ENCODE measurements at places on chromosomes 5 and 9.

DNA sequence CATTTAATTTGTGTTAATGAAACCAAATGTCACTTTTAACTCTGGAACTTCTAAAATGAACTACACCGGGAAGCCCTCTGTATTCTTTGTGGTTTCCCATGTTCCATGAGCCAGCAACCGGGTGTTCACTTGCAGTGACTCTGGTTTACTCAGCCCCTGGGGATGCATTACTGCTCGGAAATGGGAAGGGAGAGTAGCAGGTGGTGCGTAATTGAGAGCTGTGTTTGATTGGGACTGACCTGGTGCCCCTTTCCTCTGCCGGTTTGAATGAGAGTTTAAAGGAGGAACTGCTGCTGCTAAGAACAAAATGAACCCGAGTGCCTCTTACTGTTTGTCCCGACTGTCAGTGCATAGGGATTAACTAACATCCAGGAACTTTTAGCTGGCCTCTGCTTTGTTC, 100.1 kb upstream of the DHFR start:
- DNase-seq = peak; percentile 65

DNA sequence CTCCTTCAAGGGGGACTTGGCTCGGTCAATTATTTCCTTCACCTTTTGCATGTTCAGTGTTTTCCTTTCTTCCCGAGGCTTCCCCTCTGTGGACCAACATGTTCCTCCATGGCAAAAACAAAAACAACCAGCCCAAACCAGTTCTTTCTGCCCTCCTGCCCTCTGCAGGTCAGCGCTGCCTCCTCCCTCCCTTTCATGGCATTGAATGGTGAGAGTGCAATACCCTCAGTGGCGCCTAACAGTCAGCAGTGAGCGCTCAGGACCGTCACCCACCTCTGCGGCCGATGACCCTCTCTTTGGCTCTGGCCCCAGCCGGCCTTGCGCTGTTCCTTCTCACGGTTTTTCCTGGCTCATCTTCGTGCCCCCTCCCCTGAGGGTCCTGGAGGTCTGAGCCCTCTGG, 34.4 kb upstream of the GNE start:
- no peak for DNase-seq

DNA sequence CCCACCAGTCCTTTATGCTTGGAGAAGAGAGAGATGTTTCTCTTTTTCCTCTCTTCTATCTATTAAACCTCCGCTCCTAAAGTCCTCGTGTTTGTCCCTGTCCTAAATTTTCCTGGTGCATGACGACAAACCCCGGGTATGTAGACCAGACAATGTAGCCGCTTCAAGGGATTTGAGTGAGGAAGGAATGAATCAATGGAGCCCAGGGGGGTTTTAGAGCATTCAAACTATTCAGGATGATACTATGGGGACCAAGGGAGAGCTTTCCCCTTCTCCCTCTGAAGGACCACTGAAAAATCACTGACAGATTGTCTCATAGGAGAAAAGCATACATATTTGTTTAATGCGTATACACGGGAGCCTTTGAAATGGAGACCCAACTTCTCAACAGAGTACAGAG, 18.4 kb downstream of the CEL start:
- no peak for DNase-seq

DNA sequence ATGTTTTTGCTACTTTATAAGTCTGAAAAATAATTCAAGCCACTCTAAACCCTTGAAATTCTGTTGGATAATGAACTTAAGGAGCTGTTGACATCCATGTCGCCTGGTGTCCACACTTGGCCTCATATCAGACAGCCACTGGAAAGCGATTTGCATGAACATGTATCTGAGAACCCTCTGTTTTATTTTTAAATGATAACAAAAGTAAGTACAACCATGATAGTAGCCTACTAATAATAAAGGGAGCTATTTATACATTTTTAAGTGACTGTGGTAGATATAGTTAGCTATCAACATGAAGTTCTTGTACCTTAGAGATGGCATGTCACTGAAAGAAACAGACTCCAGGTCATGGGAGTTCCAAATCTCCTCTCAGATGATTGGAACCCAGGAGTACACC, 53.3 kb downstream of the PLCXD3 start:
- DNase-seq = no peak

DNA sequence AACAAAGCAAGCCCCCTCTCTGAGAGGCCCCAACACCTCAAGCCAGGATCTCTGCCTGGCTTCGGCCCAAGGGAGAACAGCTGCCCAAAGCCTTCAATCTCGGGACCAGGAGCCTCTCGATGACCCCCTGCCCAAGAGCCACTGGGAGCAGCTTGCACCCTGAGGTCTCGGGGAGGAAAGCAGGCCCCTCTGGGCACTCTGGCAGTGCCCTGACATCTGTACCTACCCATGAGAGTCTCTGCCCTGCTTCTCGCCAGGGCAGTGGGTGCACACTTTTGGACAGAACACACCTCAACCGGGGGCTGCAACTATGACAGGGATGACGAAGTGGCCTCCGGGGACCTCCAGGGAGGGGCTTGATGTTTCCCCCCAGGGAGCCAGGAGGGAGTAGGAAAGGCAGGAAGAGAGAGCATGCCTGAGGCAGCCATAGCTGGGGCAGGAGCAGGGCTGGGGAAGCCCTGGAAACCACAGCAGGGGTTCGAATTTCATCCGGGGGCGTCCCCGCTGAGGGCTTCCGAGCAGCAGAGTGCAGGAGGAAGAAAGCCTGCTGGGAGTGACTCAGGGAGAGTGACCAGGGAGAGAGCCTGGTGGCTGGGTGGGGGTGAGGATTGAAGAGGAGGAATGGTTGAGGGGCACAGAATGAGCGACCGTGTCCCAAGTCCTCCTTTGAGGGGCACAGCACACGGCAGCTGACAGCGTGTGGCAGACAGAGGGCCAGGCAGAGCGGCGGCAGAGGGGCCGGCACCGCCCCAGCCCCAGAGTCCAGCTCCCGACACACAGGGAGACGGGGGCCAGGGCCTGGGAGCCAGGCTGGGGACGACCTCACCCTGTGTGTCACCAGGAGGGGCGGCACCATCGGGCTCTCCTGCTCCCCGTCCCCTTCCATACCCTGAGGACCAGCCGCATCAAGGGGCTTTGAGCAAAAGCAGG, 1.8 kb downstream of the LPCAT1 start:
- peak; percentile 51 for DNase-seq

- DNase-seq = no peak
These were observed 56.7 kb upstream of the RPS23 start for GRCh38 chr5:82334856-82335255.

- no peak for DNase-seq
These were observed 1.1 kb downstream of the NFIB start for GRCh38 chr9:14312719-14313377.

DNA sequence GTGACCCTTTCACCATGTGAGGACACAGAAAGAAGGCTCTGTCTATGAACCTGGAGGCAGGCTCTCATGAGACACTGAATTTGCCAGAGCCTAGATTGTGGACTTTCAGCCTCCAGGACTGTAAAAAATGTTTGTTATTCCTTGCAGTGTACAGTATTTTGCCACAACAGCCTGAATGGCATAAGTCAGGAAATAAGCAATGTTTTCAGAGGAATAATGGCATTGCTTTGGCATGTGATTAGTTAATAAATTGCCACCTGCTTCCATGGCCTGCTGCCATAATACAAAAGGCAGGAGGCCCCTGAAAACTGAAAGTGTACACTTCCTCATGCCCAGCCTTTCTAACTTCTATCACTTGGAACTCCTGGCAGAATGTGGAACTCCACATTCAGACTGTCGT, 408.1 kb downstream of the GADD45G start:
- DNase-seq = no peak

- no peak for DNase-seq
These were observed 79.8 kb downstream of the HSD17B3 start for GRCh38 chr9:96222132-96222531.

DNA sequence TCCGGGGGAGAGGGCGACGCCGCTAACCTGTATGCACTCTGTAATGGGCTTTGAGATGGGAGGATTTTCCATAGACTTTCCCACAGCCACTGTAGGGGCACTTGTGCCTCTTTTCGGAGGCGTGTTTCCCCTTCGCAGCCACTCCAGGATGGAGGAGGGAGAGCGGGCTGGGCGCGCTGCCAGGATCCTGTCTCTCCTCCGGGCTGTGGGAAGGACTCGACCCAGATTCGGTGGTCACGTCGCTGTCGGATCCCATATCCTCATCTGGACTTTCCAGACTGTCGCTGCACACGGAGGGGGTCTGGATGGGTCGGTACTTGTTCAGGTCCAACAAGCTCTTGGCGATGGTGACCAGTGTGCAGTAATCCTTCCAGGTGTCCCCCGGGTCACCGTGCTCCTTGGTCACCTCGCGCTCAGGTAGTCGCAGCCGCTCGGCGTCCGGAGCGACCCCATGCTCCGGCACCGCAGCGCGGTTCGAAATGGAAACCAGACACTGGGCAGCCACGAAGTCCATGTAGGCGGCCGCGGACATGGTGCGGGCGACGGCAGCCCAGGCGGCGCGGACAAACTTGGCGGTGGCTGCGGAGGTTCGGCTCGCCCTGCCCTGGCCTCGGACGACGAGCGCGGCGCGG, 1.5 kb downstream of the KLF9 start:
- DNase-seq = peak; percentile 81

All from activated effector memory CD4-positive, alpha-beta T cell treated with anti-CD3 and anti-CD28 coated beads, Interleukin-2, amount 50 U/mL, for 16 hours (primary cell).